ENCODE measurements at places on chromosomes 12 and 14.

- DNase-seq = no peak
Measured at GRCh38 chr14:93073358-93073707, 42.4 kb downstream of the ITPK1 start.

- DNase-seq = no peak
Measured at GRCh38 chr12:42315108-42315507, 10.8 kb downstream of the ZCRB1 start.

DNA sequence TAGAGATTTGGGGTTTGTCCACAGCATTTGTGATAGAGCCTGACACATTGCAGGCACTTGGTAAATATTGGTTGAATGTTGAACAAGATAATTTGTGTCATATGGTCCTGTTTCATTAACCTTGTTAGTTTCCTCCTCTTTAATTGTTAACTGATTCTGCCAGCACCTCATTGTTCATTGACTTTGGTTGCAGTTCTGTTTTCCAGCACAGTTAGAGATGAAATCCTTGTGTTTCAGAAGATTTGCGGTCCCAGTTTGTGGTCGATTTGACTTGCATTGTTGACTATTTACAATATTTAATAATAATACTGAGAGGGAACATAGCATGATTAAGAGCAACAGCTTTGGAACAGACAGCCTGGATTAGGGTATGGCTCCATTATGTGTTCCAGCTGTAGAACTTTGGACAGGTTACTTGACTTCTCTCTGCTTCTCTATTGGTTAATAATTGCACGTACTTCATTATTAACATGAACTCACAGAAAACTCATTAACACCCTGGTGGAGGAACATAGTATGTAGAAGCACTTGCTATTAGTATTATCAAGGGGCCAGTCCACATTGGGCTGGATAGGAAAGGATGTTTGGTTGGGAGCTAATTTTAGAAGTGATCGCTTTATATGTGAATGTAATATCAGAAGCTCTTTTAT is 8.7 kb downstream of the DRAM1 start:
- DNase-seq = no peak

GRCh38 chr14:96224480-96225096 is 19.9 kb downstream of the BDKRB2 start:
- no peak for DNase-seq

- no peak for DNase-seq
Measured at GRCh38 chr12:7068994-7069346, 8.5 kb downstream of the C1S start.

DNA sequence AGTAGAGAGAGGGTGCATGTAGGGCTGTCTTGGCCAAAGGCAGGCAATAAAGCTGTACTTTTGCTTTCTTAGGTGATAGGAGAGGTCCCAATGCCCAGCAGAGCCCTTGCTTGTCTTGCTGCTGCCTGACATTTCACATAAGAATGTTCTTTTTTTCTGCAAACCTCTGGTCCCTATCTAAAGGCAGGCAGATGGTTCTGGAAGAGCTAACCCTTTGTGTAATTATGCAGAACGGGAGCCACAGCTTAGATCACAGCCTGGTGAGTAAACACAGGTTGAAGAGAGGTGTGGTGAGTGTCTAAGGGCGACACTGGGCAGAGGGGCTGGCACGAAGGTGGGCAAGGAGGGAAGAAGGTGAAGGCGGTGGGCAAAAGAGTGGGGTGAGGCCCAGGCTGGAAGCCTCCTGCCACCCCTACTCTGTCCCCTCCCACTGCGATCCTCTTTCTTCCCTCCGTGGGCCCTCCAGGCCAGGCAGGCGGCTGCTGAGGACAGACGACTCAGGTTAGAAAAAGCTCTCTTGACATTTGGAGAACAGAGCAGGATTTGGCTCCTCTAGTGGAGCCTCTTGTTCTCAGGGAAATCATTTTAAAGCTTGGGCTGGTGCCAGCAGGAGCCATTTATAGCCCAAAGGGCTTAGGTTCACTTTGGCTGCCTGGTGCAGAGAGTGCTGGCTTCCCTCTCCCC is 42.8 kb downstream of the PRMT8 start:
- DNase-seq = no peak

DNA sequence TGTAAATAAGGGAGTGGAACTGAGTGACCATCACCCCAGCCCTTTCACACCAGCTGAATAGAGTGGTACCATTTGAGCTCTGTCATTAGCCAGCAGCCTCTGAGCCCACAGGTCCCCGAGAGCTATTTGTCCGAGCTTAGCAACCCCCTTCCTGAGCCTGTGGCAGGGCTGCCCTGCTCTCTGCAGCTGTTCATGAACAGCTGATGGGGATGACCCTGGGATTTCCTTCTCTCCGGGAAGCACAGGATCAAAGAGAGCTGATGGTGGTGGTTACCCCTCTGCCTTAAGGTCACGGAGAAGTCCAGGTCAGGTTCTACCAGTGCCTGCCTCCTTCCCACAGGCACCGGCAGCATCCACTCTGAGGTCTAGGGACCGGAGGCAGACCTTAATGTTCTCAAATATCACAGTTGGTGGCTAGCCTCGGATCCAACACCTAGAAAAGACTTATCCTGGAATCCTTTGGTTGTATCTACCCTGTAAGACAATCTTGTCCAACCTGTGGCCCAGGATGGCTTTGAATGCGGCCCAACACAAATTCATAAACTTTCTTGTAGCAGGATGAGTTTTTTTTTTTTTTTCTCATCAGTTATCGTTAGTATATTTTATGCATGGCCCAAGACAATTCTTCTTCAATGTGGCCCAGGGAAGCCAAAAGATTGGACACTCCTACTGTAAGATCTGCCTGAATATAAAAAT is 81.1 kb downstream of the ESRRB start:
- DNase-seq = no peak

GRCh38 chr14:55718551-55718950 is 138.5 kb downstream of the KTN1 start:
- no peak for DNase-seq

DNA sequence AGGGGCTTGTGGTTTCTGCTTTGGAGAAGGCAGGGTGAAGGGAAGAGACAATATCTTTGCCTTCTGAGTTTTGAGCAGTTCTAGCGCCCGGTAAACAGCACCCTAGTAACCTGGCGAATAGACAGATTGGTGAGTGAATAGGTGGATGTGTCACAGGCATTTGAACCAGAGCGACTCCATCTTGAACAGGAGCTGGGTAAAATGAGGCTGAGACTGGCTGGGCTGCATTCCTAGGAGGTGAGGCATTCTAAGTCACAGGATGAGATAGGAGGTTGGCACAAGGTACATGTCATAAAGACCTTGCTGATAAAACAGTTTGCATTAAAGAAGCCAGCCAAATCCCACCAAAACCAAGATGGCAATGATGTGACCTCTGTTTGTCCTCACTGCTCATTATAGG is 643.6 kb upstream of the TMEM132C start:
- DNase-seq = no peak

DNA sequence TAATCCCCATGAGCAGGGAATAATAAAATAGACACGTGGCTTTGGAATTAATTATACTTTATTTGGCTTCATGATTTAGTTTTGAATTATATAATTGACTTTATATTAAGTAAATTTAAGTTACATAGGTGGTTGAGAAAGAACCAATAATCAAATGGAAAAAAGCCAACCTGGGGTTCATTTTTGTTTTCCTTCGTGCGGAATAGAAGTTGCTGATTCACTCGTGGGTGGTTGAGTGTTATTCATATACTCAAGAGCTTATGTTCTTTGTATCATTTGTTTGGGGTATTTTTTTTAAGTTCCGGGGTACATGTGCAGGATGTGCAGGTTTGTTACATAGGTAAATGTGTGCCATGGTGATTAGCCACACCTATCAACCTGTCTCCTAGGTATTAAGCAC is 58.0 kb downstream of the ZNF664 start:
- DNase-seq = no peak

DNA sequence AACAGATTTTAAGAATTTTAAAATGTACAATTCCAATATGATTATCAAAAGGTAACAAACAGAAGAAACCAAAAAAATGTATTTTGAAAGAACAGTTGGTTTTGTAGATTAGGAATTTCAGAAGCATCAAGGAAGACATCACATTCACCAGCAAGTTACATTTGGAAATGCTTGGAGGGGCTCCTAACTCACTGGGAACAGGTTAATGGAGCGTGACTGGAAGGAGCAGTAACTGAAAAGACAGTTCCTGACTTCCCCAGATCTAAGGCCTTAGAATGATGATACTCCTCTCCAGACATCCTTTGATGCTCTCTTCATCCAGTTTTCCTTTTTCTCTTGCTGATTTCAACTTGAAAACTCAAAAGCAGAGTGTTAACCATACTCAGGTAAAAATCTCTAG is 220.0 kb upstream of the EGLN3 start:
- peak; percentile 7 for DNase-seq

DNA sequence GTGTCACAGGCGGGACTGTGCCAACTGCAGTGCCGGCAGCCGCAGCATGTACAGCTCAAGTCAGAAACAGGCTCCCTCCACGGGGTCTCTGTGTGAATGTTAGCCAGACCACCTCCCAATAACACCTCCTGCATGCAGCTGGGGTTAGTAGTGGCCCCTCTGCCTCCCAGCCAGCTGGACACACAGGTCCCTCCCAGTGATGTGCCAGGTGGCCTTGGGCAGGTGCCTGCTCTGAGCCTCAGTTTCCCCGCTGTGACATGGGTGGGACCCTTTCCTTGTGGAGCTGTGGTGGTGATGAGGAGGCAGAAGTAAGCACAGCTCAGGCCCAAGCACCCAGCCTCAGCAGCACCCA is 139.9 kb downstream of the ADGRD1 start:
- no peak for DNase-seq

- DNase-seq = no peak
Measured at GRCh38 chr12:101783150-101783549, 43.9 kb upstream of the SYCP3 start.

GRCh38 chr14:79413734-79414428 is 797.4 kb downstream of the DIO2 start:
- DNase-seq = no peak

GRCh38 chr12:795305-795704 is 42.9 kb downstream of the WNK1 start:
- peak; percentile 10 for DNase-seq

- DNase-seq = no peak
Measured at GRCh38 chr12:131114271-131114670, 160.6 kb downstream of the ADGRD1 start.

DNA sequence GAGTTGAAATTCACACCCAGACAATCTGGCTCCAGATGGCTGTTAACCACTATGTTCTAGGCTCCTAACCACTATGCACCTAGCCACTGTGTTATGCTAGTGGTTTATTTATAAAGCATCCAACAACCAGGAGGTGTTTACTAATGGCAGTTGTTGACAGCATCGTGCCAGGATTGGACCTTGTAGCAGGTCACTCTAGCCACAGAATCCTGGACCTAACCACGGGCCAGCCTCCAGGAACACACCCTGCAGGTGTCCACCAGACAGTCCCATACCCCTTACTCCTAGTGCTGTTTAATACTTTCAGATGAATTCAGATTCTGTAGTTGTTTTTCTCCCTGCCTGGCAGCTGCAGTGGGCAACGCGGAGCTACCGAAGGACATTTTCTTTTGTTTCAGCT is 109.4 kb upstream of the MYL2 start:
- no peak for DNase-seq

GRCh38 chr12:92639017-92639416 is 63.8 kb upstream of the PLEKHG7 start:
- DNase-seq = no peak

DNA sequence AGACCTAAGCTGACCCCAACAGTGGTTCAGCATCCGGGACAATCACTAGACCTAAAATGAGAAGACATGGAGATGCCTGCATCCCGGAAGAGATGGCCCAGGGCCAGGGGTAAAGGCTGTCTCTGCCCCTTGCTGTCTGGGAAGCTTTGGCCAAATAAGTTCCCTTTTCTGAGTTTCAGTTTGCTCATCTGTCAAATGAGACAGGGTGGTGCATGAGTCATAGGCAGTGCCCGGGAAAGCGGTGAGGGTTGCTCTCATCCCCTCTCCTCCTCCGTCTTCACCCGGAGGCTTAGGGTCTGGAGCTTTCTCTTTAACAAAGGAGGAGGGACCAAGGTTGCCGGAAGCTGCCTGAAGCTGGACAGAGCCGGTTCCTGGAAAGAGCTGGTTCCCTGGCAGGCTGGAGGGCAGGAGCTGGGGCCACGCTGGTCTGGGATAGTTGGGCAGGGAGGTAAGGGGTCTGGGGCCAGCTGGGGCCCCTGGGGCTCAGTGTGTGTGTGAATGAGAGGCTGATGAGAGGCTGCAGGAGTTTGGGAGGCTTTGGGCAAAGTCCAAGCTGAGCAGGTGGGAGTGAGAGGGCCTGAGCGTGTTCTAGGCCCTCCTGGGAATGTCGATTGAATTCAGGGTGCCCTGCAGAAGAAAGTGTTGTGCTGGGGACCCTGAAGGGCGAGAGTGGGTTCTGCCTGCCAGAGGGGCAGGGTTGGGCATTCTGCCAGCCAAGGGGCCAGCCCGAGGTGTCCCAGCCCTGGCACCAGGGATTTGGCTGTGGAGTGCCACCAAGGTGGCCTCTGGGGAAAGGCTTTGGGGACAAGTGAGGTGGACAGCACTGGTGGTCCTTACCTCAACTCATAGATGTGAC is at the start of gene SDSL:
TSS of gene SDSL (plus strand) at position 351 of the 856 bp plus-strand sequence. CDS start 5,603 bp downstream, outside the sequence.
- DNase-seq = peak; percentile 85

DNA sequence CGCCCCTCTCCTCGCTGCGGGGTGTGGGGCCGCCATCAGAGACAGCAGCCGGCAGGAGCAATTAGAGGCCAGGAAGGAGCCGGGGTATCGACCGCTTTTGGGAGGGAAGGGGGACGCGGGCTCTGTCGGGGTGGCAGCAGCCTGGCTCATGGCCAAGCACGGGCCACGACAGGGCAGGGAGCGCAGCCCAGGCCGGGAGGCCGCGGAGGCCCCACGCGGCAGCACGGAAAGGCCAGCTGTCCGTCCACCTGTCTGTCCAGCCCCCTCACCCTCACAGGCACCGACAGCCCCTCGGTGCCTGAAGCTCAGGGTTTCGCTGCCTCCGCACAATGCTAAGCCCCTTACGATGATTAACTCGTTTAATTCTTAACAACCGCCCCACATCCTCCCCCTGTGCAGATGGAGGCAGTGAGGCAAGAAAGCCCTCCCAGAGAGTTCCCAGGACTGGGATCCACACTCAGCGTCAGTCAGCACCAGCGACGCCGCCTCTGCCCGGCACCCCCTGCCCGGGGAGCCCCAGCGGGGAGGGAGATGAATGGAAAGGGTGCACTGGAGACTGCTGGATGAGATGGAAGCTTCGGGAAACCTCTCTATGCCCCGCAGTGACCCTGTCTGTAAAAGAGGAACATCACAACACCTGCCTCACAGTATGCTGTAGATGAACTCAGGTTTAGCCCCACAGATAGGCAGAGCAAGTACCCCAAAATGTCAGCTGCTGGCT is 23.7 kb downstream of the NCOR2 start:
- DNase-seq = peak; percentile 81

GRCh38 chr12:65826353-65827171 is 2.3 kb downstream of the HMGA2 start:
- no peak for DNase-seq

GRCh38 chr12:71425568-71426299 is 13.9 kb upstream of the LGR5 start:
- DNase-seq = no peak

- no peak for DNase-seq
Measured at GRCh38 chr12:119249383-119250155, 70.8 kb downstream of the HSPB8 start.

All from kidney epithelial cell (primary cell).